Cortex of kidney (tissue), 1 donor: ENCODE measurements at places on chromosomes 6 and 20.

DNA sequence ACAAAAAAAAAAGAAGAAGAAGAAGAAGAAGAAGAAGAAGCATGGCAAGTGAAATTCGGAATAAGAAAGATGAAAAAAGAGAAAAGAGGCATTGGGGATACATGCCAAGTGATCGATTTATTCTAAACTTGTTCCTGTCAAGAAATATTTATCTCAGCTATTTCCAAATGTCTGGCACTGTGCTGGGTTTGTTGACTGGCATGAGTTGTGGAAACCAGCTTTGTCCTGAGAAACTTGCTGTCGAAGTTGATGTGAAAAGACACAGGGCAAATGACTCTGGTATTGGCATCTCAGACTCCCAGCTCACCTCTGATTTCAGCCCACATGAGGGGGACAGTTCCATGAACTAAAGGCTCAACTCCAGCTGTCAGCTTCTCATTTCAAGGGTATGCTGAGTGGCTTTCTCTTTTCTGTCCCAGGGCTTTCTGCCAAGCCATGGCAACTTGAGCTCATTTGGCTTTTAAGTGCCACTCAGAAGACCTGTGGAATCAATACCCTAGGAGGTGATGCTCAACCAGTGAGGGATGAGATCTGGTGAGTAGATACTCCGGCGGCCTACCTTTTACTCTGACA, 253.3 kb upstream of the JAG1 start:
- DNase-seq = no peak

DNA sequence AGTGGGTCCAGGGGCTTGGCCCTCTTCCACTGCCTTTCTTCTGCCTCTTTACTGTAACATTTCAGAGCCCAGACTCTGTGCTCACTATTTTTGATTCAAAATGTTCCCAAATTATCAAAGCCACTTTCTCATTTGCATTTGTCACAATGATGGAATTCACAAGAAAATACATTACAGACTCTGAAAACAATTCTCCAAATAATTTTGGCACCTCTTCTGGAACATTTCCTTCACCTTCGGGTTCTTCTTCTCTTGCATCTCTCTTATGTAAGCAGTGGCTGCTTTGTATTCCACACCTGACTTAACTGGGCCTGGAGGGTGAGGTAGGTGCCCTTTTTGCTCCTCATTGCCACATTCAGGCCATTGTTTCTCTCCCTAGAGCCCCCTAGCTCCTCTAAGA, 30.0 kb downstream of the ZNF184 start:
- no peak for DNase-seq

GRCh38 chr6:20644667-20645370, 110.6 kb downstream of the CDKAL1 start:
- no peak for DNase-seq

GRCh38 chr6:97497713-97498331, 214.8 kb upstream of the MMS22L start:
- no peak for DNase-seq

DNA sequence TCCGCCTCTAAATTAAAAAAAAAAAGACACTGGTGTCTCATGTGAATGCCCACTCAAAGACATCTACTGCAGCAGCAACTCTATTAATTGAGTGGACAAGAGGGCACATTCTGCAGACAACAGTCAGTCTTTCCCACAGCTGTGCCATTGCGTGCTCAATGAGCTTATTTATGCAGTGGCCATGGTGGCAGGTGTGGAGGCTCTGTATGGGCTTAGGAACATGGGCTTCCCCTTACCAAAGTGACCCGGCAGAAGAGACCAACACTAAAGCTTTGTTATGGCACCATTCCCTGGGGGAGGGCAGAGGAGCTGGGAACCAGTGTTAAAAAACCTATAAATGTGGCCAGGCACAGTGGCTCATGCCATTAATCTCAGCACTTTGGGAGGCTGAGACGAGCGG, 4.2 kb upstream of the VAPB start:
- DNase-seq = no peak

- peak; percentile 10 for DNase-seq
Observed at GRCh38 chr20:19974630-19975435, 42.3 kb upstream of the NAA20 start.

- DNase-seq = no peak
Observed at GRCh38 chr6:97939440-97940168, 656.6 kb upstream of the MMS22L start.

DNA sequence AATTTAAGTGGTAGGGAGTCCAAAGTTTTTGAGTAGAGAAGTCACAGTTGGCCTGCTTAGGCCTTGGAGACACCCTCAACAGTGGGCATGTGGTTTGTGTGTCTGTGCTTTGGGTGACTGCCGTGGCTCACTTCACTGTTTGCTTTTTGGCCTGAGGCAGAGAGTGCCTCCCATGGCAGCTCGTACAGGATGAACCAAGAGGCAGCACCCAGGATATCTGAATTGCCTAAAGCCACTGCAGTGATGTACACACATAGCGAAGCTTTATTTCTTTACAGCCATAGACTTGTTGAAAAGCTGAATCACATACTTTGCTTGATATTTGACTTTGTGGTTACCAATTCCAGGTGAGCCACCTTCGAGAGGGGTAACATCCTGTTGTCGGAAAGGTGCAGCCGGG, 21.6 kb downstream of the RREB1 start:
- no peak for DNase-seq

- DNase-seq = no peak
Observed at GRCh38 chr20:59578436-59579403, 25.6 kb upstream of the PHACTR3 start.
